GM03348 (cell line): ENCODE measurements at places on chromosomes 5 and 9.

GRCh38 chr9:15373881-15374280 is 48.8 kb upstream of the SNAPC3 start:
- DNase-seq: no peak

- no peak for DNase-seq
Measured at GRCh38 chr9:15670894-15671293, 118.1 kb downstream of the CCDC171 start.

DNA sequence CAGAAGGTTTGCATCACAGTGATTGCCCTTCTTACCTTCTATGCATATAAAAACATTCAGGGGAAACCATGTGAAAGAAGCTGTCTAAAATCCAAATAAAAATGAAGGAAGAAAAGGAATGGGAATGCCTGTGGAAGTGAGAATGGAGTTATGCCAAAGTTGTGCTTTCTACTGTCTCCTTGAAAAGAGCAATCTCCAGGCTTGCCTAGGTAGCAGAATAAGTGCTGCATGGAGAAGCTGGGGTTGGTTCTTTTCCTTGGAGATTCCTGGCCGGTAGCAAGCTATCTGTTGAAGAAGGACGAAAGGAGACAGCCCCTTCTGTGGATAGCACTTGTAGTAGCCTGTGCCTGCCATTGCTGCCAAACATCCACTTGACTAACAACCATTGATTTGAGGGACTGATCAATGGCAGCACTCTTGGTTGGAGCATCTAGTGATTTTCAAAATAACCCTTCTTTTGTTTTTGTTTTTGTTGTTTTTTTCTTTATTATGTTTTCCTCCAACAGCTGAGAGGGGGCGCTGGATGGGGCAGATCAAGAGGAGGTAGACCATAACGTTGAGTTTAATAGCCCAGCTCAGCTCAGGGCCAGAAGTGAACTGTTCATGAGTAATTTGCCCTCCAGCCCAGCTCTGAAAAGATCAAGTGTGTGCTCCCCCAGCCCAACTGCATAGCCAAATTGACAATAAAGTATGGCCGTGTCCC is 1.6 kb downstream of the PLCXD3 start:
- no peak for DNase-seq

GRCh38 chr5:130710596-130710995 is 454.5 kb downstream of the HINT1 start:
- no peak for DNase-seq

DNA sequence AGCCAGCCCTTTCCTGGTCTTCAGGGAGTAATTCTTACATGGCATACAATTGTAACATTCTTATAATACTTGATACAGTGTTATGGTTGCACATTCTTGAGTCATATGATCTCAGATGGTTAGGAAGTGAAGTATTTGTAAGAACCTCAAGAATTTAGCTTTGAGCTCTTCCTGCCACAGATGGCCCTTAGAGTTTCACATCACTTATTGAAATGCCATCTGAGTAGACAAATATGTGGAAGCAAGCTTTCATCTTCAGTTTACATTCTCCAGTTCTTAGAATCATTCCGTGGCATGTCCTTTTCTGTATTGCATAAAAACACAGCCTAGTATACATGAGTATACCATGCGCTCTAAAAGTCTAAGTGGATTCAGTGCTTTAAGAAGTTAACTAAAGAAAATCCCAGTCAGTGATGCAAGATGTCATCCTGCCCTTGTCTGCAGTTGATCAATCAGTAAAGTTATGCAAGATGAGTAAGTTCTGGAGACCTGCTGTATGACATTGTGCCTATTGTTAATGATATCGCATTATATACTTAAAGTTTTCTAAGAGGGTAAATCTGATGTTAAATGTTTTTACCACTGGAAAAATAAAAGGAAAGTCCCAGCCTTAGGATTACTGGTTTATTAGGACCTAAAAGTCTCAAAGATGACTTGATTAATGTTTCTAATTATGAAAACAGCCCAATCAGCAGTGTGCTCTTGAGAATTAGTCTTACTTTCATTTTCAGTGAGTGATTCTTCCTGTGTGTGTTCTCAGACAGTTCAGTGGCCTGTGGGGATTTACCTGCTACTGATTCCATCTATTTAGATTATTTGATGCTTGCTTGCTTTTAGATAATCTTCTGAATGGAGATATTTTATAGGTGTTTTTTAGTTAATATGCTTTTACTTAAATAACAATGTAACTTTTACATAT is 29.4 kb downstream of the RHOBTB3 start:
- DNase-seq: peak; percentile 78

- no peak for DNase-seq
Measured at GRCh38 chr5:113156271-113156877, 179.8 kb downstream of the DCP2 start.

- DNase-seq: peak; percentile 41
Measured at GRCh38 chr9:115593587-115594091, 475.7 kb upstream of the TNC start.

DNA sequence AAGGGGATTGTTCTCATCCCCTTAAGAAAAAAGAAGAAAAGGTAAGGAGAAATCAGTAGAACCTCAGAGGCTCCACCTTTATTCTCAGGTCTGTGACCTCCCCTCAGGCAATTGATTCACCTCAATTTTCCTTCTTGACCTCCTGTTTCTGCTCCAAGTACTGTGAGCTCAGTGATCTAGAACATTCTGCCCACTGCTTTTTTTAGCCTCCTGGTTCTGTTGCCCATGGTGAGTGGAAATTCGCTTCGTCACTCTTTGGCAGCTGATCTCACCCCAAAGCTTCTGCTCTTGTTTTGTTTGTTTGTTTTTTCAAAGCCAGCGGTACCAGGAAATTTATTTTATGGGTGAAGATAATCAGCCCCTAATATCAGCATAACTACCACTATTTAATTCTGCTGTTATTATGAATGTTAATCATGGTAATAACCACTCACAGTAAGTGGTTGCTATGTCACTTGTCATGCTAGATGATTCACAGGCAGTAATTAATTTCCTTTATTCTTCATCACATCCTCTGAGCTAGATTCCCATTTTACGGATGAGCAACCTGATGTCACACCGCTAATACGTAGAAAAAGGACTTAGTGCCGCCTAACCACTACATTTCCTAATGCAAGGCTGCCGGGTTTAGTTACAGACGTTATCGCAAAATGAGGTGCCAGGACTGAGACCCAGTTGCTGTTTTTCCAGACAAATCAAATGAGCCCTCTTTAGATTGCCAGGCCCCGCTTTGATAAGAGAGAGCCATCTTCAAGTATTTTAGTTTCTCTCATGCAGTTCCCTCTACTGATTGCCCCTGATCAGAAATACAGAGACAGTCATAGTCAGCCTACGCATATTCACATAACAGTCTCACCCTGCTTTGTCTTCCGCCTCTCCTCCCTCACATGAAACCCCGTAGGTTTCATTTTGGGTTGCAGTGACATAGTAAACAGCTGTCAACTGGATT is 78.2 kb downstream of the CYFIP2 start:
- DNase-seq: no peak

DNA sequence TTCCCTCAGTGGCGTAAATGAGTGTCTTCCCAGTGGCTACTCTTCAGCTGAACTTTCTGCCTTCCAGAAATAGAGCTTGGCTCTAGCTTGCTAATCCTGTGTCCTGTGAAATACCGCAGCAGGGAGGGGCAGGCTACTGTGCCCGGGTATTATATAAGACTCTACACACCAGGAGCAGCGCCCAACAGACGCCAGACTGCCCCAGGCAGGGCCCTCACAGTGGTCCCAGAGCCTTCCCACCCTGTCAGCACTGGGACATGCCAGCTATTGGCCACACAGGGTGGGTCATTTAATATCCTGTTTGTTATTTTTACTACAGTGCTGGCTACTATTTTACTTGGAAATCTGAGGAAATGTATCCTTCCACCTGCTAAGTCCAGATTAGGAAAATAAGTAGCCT is 121.0 kb downstream of the FEM1C start:
- DNase-seq: no peak

GRCh38 chr5:74337254-74337983 is 303.1 kb downstream of the ENC1 start:
- DNase-seq: no peak

- DNase-seq: peak; percentile 69
Measured at GRCh38 chr9:113577525-113578261, 114.2 kb downstream of the RGS3 start.

GRCh38 chr5:167339205-167339604 is 952.2 kb upstream of the WWC1 start:
- no peak for DNase-seq

- no peak for DNase-seq
Measured at GRCh38 chr5:178123966-178124925, 6.6 kb upstream of the RMND5B start.

GRCh38 chr5:120942596-120943350 is 478.7 kb downstream of the PRR16 start:
- DNase-seq: no peak

DNA sequence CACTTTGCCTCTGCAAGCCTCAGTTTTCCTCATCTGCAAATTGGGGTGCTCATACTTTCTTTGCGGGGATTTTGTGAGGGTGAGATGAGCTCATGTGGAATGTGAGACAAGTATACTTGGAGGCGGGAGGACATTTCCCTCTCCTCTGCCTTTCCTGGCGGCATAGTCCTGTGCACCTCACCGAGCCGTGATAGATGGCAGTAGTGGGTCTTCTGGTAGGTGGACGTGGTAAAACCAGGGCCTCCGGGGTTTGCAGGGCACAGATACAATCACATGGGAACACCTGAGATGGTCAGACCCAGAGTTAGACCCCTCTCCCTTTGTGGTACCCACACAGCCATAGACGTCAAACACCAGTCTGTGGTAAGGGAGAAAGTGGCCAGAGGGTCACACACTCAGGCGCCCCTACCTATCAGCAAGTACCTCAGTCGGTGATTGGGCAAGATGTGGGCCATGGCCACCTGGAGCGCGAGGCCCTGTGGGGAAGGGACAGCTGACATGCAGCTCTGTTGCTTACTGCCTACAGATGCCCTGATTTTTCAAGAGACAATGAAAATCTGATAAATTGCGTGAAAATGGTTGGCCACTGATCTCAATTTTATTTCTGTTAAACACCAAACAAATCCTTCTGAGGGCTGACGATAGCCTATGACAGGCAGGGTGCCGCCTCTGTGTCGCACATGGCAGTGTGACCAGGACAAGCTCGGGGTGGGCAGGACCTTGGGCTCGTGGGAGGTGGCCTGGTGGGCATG is 9.9 kb downstream of the ERGIC1 start:
- no peak for DNase-seq

- DNase-seq: no peak
Measured at GRCh38 chr5:40675396-40676133, 4.2 kb upstream of the PTGER4 start.

- no peak for DNase-seq
Measured at GRCh38 chr5:163976696-163977095, 471.3 kb downstream of the MAT2B start.

DNA sequence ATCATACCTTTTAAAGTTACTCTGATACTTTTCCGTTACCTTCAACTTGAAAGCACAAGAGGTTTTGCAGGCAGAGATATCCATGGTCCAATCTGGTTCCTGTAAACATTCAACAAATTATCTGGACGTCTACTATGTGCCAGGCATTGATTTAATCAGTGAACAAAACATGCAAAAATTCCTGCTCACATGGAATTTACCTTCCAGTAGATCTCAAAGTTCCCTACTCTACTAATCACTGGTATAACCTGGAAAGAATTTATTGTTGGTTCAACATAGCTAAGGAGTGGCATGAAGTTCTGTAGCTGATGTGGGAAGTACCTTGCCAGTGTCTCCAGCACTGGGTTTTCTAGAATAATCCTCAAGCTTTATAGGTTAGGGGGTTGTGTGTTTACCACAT is 9.8 kb downstream of the OCLN start:
- DNase-seq: no peak

DNA sequence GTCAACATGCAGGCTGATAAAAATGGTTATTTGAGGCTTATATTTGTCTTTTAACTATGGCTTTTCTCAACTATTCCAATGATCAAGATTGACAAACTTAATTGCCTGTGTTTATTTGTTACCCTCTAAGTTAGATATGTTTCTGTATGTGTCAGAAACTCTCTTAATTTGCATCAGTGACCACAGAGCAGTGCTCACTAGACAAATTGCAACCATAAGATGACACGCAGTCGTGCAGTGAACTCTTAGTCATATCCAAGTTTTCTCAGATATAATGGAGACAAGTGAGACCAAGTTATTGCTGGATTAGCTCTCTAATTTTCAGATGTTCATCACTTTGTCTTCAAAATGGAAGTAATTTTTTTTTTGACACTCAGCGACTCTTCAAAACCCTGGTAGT is 342.2 kb upstream of the RFX3 start:
- DNase-seq: no peak

GRCh38 chr9:77440057-77440456 is 208.1 kb downstream of the GNA14 start:
- DNase-seq: peak; percentile 70

GRCh38 chr5:78509145-78509865 is 139.3 kb downstream of the LHFPL2 start:
- DNase-seq: no peak

- DNase-seq: no peak
Measured at GRCh38 chr9:35711501-35712428, 20.2 kb downstream of the TLN1 start.

GRCh38 chr9:137575364-137575715 is 3.4 kb downstream of the DPH7 start:
- no peak for DNase-seq

- peak; percentile 70 for DNase-seq
Measured at GRCh38 chr9:137694962-137695875, 76.4 kb downstream of the EHMT1 start.

- DNase-seq: no peak
Measured at GRCh38 chr9:102497709-102498108, 497.4 kb upstream of the CYLC2 start.

DNA sequence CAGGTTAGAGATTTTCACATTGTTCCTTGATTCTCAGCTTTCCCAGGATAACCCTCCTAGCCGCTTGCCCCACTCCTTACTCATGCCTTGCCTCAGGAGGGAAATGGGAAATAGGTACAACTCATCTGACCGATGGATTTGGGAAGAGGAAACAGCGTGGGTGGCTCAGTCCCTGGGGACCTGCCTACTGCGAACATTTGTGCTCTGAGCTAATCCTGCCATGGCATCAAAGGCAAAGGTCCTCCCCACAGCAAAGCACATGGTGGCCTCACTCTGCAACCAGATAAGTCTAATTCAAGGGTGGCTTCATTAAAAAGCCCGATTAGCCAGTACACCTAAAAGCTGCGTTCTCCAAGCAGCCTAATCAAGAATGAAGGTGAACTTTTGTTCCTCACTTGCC is 82.4 kb upstream of the ADRA1B start:
- DNase-seq: no peak

- DNase-seq: no peak
Measured at GRCh38 chr5:139457653-139458306, 4.8 kb downstream of the ECSCR start.

DNA sequence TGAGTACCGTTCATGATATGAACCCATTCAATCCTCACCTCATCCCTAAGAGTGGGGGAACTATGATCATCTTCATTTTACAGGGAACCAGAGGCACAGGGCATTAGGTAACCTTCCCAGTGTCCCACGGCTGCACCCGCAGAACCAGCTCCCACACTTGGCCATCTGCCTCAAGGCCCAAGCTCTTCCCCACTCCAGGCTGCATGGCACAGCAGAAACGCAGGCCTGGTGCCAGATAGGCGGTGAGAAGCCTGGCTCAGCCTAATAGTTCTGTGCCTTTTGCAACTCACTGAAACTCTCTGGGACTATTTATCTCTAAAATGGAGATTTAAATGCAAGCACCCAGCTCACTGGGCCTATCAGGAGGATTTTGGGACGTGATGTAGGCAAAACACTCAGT is 90.8 kb upstream of the ZNF618 start:
- DNase-seq: no peak
